ENCODE measurements at places on chromosomes 7 and 10.

- no peak for DNase-seq
Measured at GRCh38 chr7:43508461-43508860, 74.4 kb upstream of the STK17A start.

- DNase-seq: no peak
Measured at GRCh38 chr7:115060095-115060870, 138.4 kb downstream of the MDFIC start.

DNA sequence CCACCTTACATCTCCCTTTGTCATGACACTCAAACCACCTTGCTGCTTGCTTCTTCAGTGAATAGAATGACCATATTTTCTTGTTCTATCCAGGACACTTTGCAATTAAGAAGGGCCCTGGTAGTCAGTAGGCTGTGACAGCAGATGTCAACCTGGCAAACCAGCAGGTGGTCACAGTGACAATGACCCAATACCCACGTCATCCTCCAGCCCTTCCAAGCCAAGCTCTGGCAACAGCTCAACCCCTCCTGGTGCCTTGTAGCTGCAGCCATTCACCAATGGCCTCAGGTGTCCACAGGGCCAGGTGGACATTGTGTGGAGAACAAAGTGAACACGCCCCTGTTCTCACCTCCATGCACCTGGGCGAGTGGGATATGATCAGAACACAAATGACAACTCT, 87.6 kb upstream of the MACROH2A2 start:
- no peak for DNase-seq

- DNase-seq: no peak
Measured at GRCh38 chr7:94054130-94054529, 50.0 kb upstream of the BET1 start.

DNA sequence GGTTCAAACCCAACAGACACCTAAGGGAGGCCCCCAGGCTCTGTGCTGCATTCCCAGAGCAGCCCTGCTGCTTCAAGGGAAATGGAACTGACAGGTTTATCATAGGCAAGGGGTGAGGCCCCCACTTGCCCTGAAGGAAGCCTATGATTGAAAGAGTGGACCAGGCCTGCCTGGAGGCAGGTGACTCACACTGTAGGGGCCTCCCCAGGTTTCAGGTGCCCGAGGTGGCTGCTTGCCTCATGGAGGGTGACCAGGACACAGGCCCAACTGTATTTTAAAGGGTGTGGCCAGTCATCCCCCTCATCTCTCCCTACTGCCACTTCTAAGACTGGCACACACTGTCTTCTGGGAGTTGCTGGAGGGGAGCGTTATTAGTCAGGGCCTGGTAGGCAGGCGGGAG, 85.4 kb downstream of the ATXN7L1 start:
- no peak for DNase-seq

GRCh38 chr7:16509829-16510228, 16.8 kb upstream of the LRRC72 start:
- no peak for DNase-seq
